ENCODE measurements at places on chromosomes 6 and 20. TPM values are rescaled to one million over a fixed set of nuclear protein-coding genes. Genes with fewer than 3 reads are reported as not detected.

Gene SERPINB6
- 261 TPM for total RNA-seq

Gene NPEPL1
- 27.9 TPM for total RNA-seq

Gene GUCA1A
- total RNA-seq: not detected

Gene HMGCLL1
- total RNA-seq: 0.97 TPM

Gene PDE7B
- total RNA-seq: 12.9 TPM

Gene RSPH9
- total RNA-seq: not detected

Gene SRMS
- total RNA-seq: not detected

Gene POLR3F
- total RNA-seq: 8.8 TPM

Gene KHDRBS2
- 0.09 TPM for total RNA-seq

Gene SGK2
- 0.09 TPM for total RNA-seq

Gene SLC52A3
- total RNA-seq: 1.9 TPM

Gene FAM217A
- not detected for total RNA-seq

Gene SDC4
- 161 TPM for total RNA-seq

Gene GJE1
- not detected for total RNA-seq

Gene RIPOR3
- 1.6 TPM for total RNA-seq

Gene VSX1
- 0.20 TPM for total RNA-seq

Gene COL9A3
- 0.55 TPM for total RNA-seq

Data from heart right ventricle (tissue), 16 donors.